ENCODE measurements at places on chromosomes 16 and 17.

- no peak for DNase-seq
Measured at GRCh38 chr16:83609178-83609577, 198.6 kb upstream of the HSBP1 start.

DNA sequence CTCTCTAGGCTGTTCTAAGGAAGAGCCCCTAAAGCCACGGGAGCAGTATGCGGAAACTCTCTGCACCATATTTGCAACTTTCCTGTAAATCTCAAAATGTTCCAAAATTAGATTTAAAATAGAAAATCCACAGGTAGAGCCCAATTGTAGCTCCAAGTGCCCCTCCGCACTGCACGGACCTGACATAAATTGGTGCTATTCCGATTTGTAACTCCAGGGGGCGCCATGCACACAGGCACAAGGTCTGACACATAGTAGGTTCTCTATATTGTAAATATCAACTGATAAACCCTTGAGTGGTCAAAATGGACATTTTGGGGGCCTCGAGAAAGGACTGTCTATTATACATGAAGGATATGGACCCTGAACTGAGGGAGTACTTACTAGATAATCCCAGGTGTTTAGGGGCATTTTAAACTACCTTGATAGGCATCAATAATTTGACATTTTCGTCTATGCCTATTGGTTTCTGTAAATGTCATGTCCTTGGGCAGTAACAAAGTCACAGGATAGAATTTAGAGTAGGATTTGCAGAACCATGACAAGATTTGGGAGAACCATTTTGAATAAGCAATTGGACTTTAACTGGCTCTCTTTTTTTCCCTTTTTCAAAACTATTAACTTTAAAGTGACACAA, 36.6 kb upstream of the TMEM132E start:
- DNase-seq: peak; percentile 43

- DNase-seq: no peak
Measured at GRCh38 chr17:33433581-33433980, 140.5 kb upstream of the ASIC2 start.

DNA sequence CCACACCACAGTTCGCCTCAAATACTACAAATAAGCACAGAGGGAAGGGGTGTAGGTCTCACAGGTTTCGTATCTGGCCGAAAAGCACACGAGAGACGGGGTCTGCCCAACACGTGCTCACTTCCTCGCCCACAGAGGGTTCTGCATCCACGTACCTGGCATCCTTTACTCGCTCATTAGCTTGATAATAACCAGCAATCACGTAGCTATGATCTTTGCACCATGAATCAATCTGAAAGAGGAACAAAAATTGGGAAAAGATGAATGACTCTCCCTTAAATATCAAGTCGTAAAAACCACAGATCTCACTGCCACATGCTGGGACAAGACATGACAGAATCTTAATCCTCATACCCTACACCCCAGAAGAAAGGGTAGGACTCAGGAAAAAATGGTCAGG, 10.5 kb downstream of the EMC8 start:
- DNase-seq: no peak

GRCh38 chr17:80453126-80453997, 23.0 kb downstream of the NPTX1 start:
- no peak for DNase-seq
